DMS79 treated with DMSO at 0.1 percent for 48 hours (cell line): ENCODE measurements at places on chromosomes 2 and 18.

DNA sequence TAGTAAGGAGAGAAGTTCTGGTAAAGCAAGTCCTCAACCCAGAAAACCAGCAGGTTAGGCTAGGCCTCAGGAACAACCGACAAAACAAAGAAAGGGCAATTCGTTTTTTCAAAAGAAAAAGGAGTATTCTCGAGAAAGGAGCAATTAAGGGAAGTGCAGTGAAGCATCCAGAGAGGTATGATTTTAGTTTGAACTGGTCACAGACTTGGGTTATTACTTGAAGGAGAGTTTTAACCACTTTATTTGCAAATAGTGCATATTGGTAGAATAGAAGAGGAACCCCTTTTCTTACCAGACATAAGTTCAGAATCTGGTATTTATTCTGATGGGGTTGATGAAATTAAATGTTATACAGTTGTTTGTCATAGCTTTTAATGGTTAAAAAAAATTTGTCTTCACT, 110.0 kb upstream of the GCFC2 start:
- no peak for DNase-seq

DNA sequence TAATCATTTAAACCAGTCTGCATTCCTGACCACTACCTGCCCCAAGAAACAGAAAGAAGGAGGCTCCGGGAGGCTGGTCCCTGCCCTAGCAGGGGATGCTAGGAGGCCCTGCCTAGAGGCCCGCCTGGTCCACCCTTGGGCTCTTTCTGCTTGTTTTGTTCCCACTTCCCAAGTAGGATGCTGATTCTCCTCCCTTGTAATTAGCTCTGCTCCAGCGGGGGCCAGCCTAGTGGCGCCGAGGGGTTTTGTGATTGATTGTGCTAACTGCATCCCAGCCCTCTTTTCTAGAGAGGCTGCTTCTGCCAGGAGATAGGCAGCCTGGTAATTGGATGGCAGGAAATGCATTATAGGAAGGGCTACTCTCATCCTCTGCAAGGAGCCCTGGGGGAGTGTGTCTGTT, 220.0 kb downstream of the LOXHD1 start:
- DNase-seq, result no peak

DNA sequence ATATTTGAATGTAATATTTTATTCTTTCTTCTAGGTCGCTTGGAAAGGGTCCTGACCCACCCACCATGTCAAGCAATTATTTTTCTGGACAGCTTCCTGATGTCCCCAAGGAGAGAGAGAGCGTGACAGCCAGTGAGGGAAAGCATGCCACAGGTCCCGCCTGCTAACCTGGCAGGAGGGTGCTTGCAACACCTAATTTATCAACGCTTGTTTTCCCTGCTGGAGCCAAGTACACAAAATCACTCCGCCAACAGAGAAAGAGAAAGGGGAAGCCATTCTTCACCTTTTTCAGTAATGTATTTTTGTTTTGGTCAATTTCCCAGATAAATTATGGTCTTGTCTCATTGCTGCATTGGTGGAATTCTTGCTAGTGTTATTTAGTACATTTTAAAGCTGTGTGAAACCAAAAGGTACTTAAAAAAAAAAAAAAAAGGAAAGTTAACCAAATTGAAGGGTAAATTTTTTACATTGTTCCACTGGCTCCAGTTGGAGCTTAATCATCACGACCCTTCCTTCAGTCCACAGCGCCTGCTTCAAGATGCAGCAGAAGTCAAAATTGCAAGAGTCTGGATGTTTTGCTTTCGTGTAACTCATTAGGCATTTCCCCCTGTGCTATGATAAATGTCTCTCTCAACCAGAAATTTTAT, 88.5 kb upstream of the COPS8 start:
- DNase-seq, result peak; percentile 78

DNA sequence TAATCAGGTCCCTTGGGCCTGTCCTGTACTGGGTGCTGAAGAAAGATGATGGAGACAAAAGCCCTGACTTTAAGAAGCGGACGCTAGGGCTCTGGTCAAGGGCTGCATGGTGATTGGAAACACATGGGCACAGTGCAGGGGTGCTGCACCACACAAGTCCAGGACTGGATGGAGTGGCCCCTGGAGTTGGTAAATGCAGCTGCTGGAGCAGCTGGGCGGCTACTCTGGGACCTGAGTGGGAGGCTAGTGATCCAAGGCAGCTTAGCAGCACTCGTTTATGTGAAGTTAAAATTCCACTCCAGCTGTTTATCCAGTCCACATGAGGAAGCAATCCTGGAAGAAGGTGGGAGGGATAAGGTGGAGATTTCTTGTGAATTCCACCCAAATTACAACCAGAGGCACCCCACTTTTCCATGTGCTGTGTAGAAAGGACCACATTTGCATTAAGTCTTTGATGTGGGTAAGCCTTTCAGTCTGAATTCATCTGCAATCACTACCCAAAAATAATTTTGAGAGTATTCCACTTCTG, 24.9 kb downstream of the MERTK start:
- no peak for DNase-seq

GRCh38 chr2:98729652-98730051, 1.3 kb downstream of the MGAT4A start:
- no peak for DNase-seq

- no peak for DNase-seq
Measured at GRCh38 chr2:11580697-11581096, 46.9 kb downstream of the GREB1 start.

GRCh38 chr2:78677774-78678173, 347.7 kb upstream of the REG3G start:
- DNase-seq, result no peak

DNA sequence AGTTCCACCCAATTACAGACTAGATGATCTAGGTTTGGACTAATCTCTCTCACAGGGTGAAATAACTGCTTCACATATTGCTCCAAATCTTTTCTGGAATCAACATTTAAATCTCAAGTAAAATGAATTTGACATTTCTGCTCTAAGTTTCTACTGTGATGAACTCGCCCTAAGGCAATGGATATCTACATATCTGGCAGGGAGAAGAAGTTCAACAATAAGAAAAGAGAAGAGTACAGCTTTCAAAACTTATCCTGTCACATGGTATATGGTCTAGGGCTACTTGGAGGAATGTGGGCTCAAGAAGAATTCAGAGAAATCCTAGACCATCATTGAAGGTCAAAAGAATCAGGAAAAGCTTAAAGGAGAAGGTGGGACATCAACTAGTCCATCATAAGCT, 440.2 kb downstream of the MBD2 start:
- no peak for DNase-seq

- DNase-seq, result no peak
Measured at GRCh38 chr18:58392324-58393000, 236.4 kb downstream of the ALPK2 start.

DNA sequence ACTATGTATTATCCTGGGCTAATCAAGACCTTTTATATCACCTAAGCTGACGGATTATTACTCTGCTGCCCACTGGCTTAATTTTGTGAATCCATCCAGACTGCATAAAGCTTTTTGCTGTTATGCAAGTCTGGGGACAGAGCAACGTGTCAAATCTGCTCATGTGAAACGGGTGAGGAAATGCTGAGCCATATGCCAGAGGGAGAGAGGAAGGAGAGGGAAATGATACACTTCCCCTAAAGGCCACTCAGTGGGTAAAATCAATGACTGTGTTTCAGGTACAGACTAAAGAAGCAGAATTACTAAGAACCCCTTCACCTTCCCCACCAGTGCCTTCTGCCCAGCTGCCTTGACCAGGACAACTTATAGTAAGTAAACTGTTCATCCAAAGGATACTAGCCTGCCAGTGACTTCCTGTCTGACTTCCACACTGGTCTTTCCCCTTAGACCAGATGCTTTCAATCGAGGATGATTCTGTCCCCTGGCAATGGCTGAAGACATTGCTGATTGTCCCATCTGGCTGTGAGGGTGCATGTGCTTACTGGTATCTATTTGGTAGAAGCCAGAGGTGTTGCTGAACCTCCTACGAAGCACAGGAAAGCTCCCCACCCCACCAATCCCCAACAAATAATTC, 43.0 kb downstream of the STAT1 start:
- no peak for DNase-seq

- no peak for DNase-seq
Measured at GRCh38 chr2:37564356-37564755, 107.1 kb downstream of the CDC42EP3 start.

- DNase-seq, result no peak
Measured at GRCh38 chr2:240159251-240159839, 18.9 kb upstream of the OTOS start.

- peak; percentile 65 for DNase-seq
Measured at GRCh38 chr2:174888646-174889271, 116.4 kb downstream of the CHN1 start.

DNA sequence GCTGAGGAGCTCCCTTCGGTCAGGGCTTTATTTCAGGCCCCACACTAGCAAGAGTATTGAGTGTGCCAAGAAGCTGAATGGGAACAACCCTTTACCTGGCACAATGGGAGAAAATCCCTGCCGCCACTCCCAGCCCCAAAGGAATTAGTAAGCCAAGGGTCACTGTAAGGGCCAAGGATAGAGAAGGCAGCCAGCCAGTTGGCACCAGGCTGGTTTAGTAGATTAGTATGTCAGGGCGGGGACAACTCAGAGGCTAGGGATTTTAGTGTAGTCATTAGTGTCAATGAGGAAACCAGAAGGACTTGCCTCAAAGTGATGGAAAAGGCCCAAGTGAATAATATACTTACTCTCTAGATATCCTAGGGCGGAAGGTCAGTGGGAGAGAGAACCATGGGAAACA, 34.9 kb upstream of the CYP26B1 start:
- DNase-seq, result no peak

GRCh38 chr2:17299891-17300540, 218.2 kb downstream of the RAD51AP2 start:
- no peak for DNase-seq

- no peak for DNase-seq
Measured at GRCh38 chr2:74026687-74027241, 42.1 kb downstream of the TET3 start.

GRCh38 chr18:5895299-5895875, at the start of gene TMEM200C:
Gene TMEM200C (minus strand): TSS chr18:5895522. CDS start chr18:5892063, 3,459 bp downstream.
- DNase-seq, result peak; percentile 64
